GM12892 (cell line): ENCODE measurements at places on chromosomes 6 and 20.

- DNase-seq: peak; percentile 17
Observed at GRCh38 chr20:53547664-53548239, 45.9 kb downstream of the ZNF217 start.

DNA sequence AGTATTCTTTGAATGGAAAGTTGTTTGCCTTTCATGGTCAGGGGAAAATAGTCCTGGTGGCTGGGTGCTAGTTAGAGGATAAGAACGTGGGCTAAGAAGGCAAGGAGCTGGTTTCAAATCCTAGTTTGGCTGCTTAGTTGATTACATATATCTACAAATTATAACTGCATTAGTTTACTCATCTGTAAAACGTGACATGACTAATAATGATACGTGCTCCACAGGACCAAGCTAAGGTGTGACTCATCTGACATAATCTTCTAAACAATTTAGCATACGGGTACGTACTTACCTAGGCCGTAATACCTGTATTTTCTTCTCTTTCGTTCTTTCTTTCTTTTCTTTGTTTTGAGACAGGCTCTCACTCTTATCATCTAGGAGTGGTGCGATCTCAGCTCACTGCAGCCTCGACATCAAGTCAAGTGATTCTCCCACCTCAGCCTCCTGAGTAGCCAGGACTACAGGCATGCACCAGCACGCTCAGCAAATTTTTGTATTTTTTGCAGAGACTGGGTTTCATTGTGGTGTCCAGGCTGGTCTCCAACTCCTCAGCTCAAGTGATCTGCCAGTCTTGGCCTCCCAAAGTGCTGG is 1274.2 kb upstream of the GJE1 start:
- DNase-seq: no peak

DNA sequence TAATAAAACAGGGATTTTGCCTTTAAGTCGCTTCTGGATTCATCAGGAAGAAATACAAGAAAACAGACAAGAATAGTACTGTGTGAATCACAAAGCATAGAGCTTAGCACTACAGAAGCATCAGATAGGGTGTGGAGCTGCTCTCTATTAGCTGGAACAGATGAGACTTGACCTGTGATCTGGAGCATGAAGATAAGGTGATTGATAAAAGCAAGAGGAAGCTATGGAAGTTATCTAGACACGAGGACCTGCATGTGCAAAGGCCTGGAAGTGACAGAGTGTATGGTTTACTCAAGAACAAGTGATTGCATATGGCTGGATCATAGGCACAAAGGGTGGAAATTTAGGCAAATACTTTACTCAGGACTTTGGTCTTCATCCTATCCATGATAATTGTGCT is 112.9 kb upstream of the MLIP start:
- DNase-seq: no peak

DNA sequence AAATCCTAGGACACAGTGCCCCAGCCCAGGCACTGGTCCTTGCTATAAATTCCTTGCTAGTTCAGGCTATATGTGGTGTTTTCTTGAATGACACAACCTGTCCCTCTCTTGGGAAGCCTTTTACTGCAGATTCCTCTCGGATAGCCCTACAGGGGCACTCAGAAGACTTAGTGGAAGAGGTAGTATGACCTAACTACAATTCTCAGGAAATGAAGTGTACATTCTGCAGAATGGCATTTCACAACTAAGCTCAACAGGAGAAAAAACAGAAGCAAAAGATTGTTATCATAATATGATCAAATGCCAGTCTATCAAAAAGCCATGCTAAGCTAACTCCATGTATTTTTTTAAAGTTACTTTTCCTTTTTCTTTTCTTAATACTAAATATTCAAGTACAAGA is 66.3 kb upstream of the FBXL4 start:
- DNase-seq: no peak

- DNase-seq: no peak
Observed at GRCh38 chr6:53513519-53513966, 31.4 kb downstream of the GCLC start.

GRCh38 chr6:3766214-3766613 is 14.7 kb upstream of the PXDC1 start:
- DNase-seq: no peak

DNA sequence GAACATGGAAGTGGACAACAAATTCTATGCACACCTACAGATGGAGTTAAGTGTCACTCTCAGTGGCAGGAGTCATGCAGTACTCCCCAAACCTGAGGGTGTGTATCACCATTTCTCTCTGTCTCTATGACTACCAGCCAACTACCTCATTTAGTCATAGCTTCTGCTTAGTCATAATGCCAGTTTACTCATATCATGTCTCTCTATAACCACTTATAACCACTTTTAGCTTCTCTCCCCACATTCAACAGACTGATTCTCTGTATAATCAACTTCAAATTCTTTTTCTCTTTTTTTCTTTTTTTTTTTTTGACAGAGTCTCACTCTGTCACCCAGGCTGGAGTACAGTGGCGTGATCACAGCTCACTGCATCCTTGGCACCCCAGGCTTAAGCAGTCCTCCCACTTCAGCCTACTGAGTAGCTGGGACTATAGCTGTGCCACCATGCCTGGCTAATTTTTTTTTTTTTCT is 13.8 kb upstream of the GTF3C6 start:
- DNase-seq: peak; percentile 50

GRCh38 chr6:151191527-151191926 is 48.2 kb upstream of the AKAP12 start:
- DNase-seq: no peak

- no peak for DNase-seq
Observed at GRCh38 chr20:61299618-61300017, 47.6 kb downstream of the CDH4 start.

DNA sequence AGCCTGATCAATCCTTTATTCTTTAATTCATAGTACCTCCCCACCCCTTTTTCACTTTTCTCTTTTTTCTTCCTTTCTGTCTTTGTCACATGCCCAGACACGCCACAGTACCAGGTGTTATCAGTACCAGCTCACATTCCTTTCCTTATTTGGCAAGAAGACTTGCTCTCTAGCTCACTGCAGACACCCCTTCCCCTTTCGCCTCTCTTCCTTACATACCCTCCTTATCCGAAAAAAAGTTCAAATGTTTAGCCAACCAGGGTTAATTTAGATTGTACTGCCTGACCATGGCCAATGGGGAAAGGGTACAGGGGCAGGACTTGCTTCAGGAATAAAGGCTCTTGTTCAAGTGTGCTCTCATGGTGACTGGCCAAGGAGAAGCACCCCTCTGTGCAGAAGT is 9.3 kb upstream of the SIRPB2 start:
- no peak for DNase-seq

DNA sequence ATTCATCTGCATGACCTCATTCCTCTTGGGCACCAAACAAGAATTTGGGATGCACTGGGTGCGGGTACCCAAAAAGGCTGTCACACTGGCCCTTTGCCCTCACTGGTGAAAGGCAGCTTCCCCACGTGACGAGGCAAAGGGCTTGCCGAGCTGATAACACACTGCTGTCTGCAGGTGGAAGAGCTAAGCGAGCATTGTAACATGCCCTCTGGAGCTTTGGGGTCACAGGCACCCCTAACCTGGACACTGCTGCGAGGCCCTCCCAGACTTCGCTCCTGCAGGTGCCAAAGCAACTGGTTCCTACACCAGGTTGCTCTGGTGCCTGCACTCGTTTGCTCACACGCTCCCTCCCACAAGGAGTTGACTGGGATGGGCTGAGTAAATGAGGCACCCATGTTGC is 1595.7 kb downstream of the HACE1 start:
- no peak for DNase-seq

- no peak for DNase-seq
Observed at GRCh38 chr6:45645302-45645701, 267.6 kb upstream of the SUPT3H start.
